ENCODE measurements at places on chromosomes 7 and 10. TPM values are rescaled to one million over a fixed set of nuclear protein-coding genes. Genes with fewer than 3 reads are reported as not detected.

- peaks cover 44% of the 10 kb centered on the region for H3K4me1 ChIP-seq
- H3K36me3 ChIP-seq = no peaks in the 10 kb centered on the region
- DNase-seq = no peak
- H3K4me3 ChIP-seq = no peak overlapping the region
- peak overlapping the region; percentile 99 for H3K27ac ChIP-seq
- H3K27me3 ChIP-seq = no peaks in the 10 kb centered on the region
Measured at GRCh38 chr10:72322280-72323058, 32.2 kb downstream of the DNAJB12 start.

DNA sequence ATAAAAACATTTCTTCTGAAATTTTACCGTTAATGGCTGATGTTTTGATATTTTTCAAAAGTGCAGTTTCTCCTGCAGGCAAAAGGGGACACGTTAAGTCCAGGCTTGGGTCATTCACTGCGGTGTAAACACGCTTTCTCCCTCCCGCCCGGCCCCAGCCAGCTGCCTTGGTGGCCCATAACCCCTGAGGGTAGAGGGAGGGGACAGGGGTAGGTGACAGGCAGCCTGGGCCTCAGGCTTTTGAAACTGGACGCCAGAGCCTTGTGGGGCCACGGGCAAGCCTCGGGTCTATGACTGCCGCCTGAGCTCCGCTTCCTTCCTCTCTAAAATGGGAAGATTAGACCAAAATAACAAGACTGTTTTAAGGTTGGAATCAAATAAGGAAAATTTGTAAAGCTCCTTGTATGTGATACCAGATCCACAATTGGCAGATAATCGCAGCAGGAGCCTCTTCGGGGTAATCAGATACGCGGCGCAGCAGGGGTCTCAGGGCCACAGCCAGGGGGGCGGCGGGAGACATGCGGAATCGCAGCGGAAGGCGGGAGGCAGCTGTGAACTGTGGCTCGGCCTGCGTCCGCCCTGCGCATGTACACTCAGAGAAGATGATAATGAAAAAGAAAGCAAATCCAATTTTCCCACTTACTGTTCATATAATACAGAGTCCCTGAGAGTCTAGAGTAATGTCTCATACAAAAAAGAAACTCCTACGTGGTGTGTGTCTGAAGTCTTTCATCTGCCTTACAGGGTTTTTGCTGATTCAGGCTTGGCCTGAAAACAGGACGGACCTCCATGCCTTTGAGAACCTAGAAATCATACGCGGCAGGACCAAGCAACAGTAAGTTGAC is 138.3 kb downstream of the EGFR start:
- no peak for DNase-seq
- H3K36me3 ChIP-seq = peaks cover 2% of the 10 kb centered on the region
- H3K4me3 ChIP-seq = no peak overlapping the region
- H3K4me1 ChIP-seq = no peaks in the 10 kb centered on the region
- H3K27me3 ChIP-seq = no peaks in the 10 kb centered on the region

DNA sequence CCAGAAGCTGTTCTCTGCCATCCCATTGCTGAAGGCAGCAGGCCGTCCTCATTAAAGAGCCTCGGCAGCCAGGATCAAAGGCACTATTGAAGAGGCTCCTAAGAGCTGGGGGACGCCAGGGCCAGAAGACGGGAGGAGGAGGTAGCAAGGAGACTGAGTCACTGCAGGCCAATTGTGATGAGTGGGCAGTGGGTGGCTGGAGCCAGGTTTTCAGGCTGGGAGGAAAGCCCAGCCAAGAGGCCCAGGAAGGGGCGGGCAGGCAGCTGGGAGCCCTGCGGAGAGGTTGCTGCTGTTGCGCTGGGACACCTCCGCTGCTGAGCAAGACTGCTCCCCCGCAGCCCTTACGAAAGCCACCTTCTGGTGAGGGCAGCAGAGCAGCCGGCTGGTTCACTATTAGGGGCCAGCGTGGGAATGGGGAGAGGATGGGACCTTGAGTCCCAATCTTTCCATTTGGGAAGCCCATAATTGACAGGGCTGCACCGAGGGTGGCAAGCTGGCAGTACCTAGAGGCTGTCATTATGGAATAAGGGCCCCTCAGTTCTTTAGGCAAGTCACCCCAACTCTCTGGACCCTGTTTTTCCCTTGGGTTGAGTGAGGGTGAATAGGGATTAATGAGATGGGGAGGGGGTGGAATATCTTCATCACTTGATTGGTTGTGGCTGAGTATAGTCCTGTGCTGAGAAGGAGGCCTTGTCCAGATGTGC is 48.4 kb downstream of the UNC5B start:
- no peak overlapping the region for H3K4me3 ChIP-seq
- H3K36me3 ChIP-seq = no peaks in the 10 kb centered on the region
- DNase-seq = no peak
- H3K4me1 ChIP-seq = no peaks in the 10 kb centered on the region

- H3K4me1 ChIP-seq = peaks cover 60% of the 10 kb centered on the region
- peak overlapping the region; percentile 65 for H3K4me3 ChIP-seq
- no peaks in the 10 kb centered on the region for H3K27me3 ChIP-seq
Measured at GRCh38 chr10:24210501-24210900, 1.6 kb downstream of the KIAA1217 start.

GRCh38 chr7:99373091-99374066 is 1.2 kb upstream of the ARPC1B start:
- H3K36me3 ChIP-seq = no peaks in the 10 kb centered on the region
- no peak for DNase-seq
- peak overlapping the region; percentile 91 for H3K4me3 ChIP-seq
- H3K27ac ChIP-seq = peak overlapping the region; percentile 95
- peaks cover 35% of the 10 kb centered on the region for H3K4me1 ChIP-seq

GRCh38 chr7:33735403-33735802 is 169.9 kb upstream of the BMPER start:
- no peak for DNase-seq
- H3K36me3 ChIP-seq = no peaks in the 10 kb centered on the region
- no peak overlapping the region for H3K4me3 ChIP-seq
- H3K4me1 ChIP-seq = peaks cover 8% of the 10 kb centered on the region
- H3K27ac ChIP-seq = no peak overlapping the region

GRCh38 chr7:30556840-30557239 is 37.8 kb upstream of the GARS1 start:
- no peaks in the 10 kb centered on the region for H3K4me1 ChIP-seq
- no peak overlapping the region for H3K4me3 ChIP-seq
- no peak for DNase-seq
- no peaks in the 10 kb centered on the region for H3K36me3 ChIP-seq

DNA sequence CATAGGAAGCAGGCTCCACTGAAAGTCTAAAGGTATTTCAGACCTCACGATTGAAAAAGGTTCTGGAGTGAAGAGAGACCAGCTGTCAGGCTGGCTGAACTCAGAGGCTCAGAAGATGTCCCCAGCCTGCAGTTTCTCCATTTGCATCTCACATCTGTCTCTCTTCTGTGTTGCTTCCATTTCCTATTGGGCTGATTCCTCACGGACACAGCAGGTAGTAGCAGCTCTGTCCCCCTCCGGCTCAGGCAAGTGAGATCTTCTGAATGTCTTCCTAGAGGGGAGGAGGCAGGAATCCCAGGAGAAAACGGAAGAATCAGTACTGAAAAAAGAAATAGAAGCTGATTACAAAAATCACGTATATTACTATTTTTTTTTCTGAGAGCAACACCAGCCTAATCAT is 274.1 kb upstream of the COBL start:
- H3K36me3 ChIP-seq = no peaks in the 10 kb centered on the region
- H3K4me1 ChIP-seq = 0 out of 2 replicates have a peak, but pooled peaks cover 6% of the 10 kb centered on the region
- no peaks in the 10 kb centered on the region for H3K27me3 ChIP-seq
- peak overlapping the region; percentile 80 for H3K27ac ChIP-seq
- DNase-seq = no peak
- no peak overlapping the region for H3K4me3 ChIP-seq

DNA sequence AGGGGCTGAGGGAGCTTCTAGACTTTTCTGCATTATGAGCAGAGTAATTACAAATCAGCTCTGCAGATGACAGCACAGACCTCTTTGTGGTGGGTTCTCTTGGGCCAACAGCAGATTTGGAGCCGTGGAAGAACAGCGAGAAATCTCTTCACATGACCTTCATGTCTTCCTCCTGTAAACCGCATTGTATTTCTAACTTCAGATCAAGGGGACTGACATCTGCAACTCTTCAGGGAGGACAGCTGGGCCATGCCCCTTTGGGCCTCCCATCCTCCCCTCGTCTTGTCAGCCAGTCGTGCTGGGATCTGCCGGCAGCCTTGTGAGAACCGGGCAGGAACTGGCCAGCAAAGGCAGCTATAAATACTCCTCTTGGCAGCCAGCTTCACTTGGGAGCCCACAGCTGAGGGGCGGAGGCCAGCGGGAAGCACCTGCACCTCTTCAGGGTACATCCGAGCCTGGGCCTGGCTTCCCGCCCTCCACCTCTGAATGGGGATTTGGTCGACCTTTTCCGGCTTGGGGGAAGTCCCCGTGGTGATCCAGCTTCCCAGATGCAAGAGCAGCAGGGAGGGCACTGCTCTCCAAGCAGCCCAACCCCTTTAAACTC is 54.7 kb downstream of the STEAP1B start:
- peak overlapping the region; percentile 53 for H3K27ac ChIP-seq
- no peak for DNase-seq
- no peaks in the 10 kb centered on the region for H3K36me3 ChIP-seq
- H3K4me3 ChIP-seq = no peak overlapping the region

GRCh38 chr7:131605280-131605878 is 49.0 kb upstream of the PODXL start:
- no peaks in the 10 kb centered on the region for H3K36me3 ChIP-seq
- no peak overlapping the region for H3K4me3 ChIP-seq
- no peaks in the 10 kb centered on the region for H3K27me3 ChIP-seq
- DNase-seq = no peak
- H3K4me1 ChIP-seq = peaks cover 97% of the 10 kb centered on the region

GRCh38 chr10:116450861-116451260 is 23.2 kb downstream of the PNLIPRP3 start:
- no peak for DNase-seq
- H3K4me1 ChIP-seq = no peaks in the 10 kb centered on the region
- H3K27me3 ChIP-seq = no peaks in the 10 kb centered on the region
- H3K36me3 ChIP-seq = no peaks in the 10 kb centered on the region
- no peak overlapping the region for H3K4me3 ChIP-seq

GRCh38 chr10:108454224-108454623 is 1289.7 kb upstream of the SORCS1 start:
- DNase-seq = no peak
- H3K36me3 ChIP-seq = no peaks in the 10 kb centered on the region
- no peaks in the 10 kb centered on the region for H3K4me1 ChIP-seq
- H3K4me3 ChIP-seq = no peak overlapping the region
- peaks cover 2% of the 10 kb centered on the region for H3K27me3 ChIP-seq

DNA sequence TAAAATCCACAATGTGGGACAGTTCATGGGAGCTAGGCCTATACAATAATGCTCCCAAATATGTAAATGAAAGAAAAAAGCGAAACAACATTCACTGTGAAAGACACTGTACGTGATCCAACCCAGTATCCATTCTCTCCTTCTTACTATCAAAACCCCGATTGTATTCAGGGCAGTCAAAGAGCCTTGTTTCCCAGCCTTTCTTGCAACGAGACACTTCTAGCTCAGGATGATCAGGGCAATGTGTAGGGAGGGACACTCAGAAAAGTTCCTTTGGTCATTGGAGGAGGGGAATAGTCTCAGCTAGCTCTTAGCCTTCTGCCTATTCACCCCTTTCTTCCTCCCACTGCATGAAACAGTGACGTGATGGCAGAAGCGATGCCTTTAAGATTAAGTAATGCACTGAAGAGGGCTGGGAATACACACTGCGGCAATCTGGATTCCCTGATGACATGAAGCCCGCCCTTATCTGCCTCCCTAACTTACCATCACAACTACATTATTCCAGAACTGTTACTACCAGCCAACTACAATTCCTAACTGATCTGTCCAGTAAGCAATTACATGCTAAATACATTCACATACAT is 27.3 kb downstream of the UBE2H start:
- H3K27me3 ChIP-seq = no peaks in the 10 kb centered on the region
- DNase-seq = no peak
- no peak overlapping the region for H3K27ac ChIP-seq
- H3K4me3 ChIP-seq = no peak overlapping the region

- peaks cover 14% of the 10 kb centered on the region for H3K4me1 ChIP-seq
- DNase-seq = no peak
- no peaks in the 10 kb centered on the region for H3K27me3 ChIP-seq
- no peak overlapping the region for H3K27ac ChIP-seq
- no peak overlapping the region for H3K4me3 ChIP-seq
- H3K36me3 ChIP-seq = no peaks in the 10 kb centered on the region
Measured at GRCh38 chr10:28930514-28931495, 253.5 kb downstream of the BAMBI start.

GRCh38 chr10:14102056-14102455 is 228.7 kb downstream of the FRMD4A start:
- no peak for DNase-seq
- H3K27me3 ChIP-seq = no peaks in the 10 kb centered on the region
- H3K36me3 ChIP-seq = no peaks in the 10 kb centered on the region
- H3K4me3 ChIP-seq = no peak overlapping the region
- H3K4me1 ChIP-seq = no peaks in the 10 kb centered on the region
- no peak overlapping the region for H3K27ac ChIP-seq

GRCh38 chr10:108970016-108970415 is 953.3 kb downstream of the XPNPEP1 start:
- 0 out of 2 replicates have a peak, but pooled peaks cover 3% of the 10 kb centered on the region for H3K4me1 ChIP-seq
- no peak overlapping the region for H3K27ac ChIP-seq
- no peaks in the 10 kb centered on the region for H3K27me3 ChIP-seq
- H3K4me3 ChIP-seq = no peak overlapping the region
- DNase-seq = peak; percentile 32
- H3K36me3 ChIP-seq = no peaks in the 10 kb centered on the region

The OR9A2 gene
- total RNA-seq = not detected

The TEX36 gene
- total RNA-seq = not detected

The GSTK1 gene
- total RNA-seq = 127 TPM

The USP6NL gene
- 35.6 TPM for total RNA-seq

The TMEM184A gene
- total RNA-seq = 16.5 TPM

The EN2 gene
- total RNA-seq = 1.1 TPM

Measured in Caco-2 (cell line).